CD8-positive, alpha-beta T cell (primary cell): ENCODE measurements at places on chromosomes 3 and 15.

DNA sequence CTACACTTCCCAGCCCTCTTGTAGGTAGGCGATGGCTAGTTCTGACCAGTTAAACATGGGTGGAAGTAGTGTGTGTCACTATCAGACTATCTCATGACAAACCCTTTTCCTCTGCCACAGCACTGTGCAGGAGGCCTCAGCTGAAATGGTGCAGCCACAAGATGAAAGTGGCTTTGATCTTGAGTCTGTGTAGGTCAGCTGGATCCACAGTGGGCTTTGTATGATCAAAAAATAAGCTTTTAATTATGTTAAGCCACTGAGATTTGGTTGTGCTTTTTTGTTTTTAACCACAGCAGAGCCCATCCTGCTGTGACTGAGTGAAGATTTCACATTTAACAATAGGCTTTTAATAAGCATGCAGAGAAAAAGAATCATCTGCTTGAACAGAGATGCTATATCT, 19.7 kb downstream of the RCN2 start:
- DNase-seq: no peak

DNA sequence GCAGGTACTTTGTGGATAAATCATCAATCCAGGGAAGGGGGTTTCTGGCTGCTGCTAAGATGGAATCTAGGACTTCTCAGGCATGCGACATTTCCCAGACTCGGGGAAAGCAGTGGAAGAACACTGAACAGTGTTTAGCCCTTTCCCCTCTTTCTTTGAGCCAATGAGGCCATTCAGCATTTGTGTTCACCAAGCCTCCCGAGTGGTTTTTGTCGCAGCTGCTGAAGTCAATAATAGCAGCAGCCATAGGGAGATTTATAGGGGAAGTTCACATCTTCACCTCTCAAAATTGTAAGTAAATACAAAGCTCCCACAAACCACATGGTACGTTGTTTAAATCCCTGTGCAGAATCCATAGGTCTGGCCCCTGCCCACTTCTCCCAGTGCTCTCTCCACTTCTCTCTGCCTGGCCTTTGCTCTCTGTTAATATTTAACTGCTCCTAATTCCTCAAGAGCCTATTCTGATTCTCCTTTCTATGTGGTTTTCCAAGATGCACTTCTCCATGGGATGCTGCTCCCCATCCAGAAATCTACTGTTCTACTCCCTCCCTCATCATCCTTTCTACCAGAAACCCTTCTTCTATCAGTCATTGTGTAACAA, 230.7 kb downstream of the SHQ1 start:
- no peak for DNase-seq

DNA sequence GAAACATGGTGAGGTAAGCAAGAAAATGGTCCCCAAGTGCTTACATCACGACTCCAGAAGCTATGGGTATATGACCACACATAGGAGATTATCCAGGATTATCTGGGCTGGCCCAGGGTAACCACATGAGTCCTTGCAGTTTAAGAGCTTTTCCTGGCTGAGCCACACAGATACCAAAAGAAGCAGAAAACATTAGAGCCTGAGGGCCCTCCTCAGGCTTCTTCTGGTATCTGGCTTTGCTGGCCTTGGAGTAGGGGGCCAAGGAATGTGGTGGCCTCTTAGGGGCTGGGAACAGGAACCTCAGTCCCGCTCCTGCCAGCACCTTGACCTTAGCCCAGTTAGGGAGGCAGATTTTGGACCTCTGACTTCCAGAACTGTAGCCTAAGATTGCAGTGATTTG, 259.1 kb downstream of the KCNMB2 start:
- DNase-seq: no peak

GRCh38 chr15:68313501-68314410, 36.2 kb downstream of the FEM1B start:
- peak; percentile 46 for DNase-seq

GRCh38 chr15:75065467-75065850, 42.1 kb downstream of the PPCDC start:
- DNase-seq: no peak

DNA sequence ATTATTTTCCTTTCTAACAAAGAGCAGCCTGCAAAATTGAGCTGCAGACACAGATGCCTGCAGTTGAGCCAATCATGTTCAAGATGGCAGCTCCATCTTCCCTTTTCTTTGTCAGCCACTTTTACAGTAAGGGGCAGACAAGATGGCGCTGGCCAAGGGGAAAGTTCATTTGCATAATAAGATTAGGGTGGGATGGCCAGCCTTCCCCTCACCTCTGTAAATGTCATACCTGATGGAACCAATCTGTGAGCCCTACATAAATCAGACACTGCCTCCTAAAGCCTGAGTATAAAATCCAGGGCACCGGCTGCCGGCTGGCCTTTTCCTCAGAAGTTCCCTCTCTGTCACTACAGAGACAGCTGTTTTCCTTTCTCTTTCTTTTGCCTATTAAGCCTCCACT, 15.8 kb downstream of the PATL2 start:
- DNase-seq: no peak

DNA sequence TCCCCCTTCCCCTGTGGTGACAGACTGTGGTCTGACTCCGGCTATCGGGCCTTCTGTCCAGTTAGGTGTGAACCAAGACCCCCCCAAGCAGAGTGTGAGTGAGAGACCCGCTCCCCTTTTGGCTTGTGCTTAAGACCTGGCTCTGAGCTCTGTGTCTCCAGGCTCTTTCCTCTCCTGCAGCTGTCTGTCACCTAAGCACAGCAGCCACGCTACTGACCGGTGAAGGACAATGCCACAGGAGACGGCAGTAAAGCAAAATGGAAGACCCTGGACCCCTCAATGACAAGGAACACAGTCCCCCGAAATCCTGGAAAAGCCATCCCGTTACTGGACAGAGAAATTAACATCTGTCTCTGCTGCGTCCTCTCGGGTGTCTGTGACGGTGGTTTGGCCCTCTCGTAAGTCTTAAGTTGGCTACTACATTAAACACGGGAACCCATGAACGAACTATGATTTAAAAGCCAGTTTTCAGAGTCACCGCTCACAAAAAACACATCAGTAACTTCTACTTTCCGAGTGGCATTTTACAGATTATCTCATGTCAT, 53.7 kb downstream of the CHSY1 start:
- DNase-seq: no peak

DNA sequence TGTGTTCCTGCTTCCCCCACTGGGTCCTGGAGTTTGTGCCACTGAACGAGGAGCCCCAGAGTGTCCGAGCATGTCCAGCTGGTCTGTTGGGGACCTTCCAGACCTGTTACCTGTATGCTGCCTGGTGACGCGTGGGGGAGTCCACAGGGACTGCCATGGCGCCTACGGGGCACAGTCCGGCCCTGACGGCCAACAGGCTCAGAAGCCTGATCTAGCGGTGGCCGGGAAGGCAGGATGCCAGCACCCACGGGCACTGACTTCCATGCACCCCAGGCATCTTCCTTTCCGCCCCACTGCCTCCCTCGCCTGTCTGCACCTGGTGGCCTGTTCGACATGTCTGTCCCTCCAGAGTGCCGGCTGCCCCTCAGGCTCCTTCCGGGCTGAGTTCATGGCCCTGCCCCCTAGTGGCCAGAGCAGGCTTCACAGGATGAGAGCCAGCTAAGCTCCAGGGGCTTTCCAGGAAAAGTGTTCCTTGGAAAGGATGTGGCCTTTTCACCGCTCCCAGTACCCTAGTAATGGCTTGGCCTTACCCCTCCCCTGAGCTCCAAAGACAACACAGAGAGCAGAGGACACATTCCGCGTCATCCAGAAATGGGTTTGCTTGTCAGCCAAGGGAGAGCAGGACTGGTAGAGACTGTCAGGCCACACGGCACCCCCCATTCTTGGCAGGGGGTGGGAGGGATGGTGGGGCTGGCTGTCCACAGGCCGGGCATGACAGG, 35.7 kb downstream of the NGRN start:
- peak; percentile 61 for DNase-seq

- DNase-seq: no peak
These were observed 15.5 kb downstream of the SPTBN5 start for GRCh38 chr15:41878355-41878699.

- DNase-seq: peak; percentile 34
These were observed 583 bp upstream of the RBSN start for GRCh38 chr3:15099364-15100098.

DNA sequence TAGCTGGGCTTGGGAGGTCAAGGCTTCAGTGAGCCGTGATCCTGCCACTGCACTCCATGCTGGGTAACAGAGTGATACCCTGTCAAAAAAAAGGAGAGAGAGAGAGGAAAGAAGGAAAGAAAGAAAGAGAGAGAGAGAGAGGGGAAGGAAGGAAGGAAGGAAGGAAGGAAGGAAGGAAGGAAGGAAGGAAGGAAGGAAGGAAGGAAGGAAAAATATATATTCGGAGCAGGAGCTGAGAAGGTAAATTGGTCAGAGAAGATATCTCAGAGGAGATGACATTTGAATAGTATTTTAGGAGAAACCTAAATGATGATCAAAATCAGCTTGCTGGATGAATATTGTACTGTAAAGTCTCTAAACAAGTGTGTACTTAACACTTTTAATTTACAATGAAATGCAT, 633.1 kb downstream of the ZPLD1 start:
- no peak for DNase-seq

GRCh38 chr15:70289191-70289955, 191.7 kb upstream of the TLE3 start:
- no peak for DNase-seq

DNA sequence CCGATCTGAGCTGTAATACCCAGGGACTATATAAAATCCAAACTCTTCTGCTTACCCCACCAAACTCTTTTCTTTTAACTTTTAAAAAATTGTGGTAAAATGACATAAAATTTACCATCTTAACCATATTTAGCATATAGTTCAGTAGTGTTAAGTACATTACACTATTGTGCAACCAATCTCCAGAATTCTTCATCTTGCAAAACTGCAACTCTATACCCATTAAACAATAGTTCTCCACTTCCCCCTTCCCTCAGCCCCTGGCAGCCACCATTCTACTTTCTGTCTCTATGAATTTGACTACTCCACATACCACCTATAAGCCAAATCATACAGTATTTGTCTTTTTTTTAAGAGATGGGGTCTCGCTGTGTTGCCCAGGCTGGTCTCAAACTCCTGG, 38.7 kb downstream of the SENP8 start:
- DNase-seq: no peak

DNA sequence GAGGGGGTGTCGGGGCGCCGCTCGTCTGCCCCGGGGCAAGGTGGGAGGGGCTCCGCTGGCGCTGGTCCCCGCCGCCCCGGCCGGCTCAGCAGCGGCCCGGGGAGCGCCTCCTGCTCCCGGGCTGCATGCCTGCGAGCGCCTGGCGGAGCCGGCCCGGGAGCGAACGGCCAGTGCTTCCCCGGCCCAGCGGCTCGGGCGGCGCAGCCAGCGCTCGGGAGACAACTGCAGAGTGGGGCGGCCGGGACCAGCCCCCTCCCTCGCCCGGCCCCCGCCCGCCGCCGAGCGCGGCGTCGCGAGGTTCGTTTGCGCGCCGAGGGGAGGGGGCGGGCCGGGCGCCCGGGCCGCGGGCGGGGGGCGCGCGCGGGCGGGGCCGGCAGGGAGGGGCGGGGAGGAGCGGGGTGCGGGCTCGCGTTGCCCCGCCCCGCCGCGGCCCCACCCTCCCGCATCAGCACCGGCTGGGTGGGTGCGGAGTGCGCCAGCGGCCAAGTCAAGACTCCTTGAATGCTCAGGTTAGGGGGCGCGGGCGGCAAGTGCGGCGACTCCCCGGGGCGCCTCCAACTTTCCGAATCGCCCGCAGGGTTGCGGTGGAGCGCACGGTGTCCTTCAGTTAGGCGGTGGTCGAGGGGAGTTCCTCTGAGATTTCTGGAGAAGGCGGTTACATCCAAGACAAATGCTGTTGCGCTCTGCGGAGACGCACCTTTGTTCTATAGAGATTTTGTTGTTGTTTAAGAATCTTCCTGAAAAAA, at the start of gene RGMA:
Gene RGMA (minus strand): TSS at position 231 of the 746 bp plus-strand sequence. CDS start 279 bp downstream, outside the sequence.
- DNase-seq: no peak

DNA sequence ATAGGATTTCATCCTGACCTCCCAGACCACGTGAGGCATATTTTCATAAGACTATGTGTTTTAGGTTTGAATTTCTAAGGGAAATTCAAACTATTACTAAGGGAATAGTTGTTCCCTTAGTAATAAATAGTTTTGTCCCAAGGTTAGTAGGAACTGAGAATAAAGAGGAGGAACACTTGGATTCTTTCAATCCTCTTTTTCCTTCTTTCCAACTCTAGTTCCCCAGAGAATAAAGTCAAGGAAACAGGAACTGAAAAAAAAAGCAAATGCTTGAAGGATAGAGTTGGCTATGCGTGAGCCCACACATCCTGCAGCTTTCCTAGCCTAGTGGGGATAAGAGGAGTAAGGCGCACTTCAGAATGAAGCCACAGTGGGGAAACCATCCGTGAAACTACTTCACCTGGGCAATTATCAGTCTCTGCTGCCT, 312.1 kb upstream of the TGFBR2 start:
- no peak for DNase-seq

GRCh38 chr15:27784107-27784506, 315.0 kb downstream of the OCA2 start:
- no peak for DNase-seq

- DNase-seq: no peak
These were observed 12.8 kb downstream of the CSNK1G1 start for GRCh38 chr15:64343222-64343621.

GRCh38 chr15:77606142-77607034, 26.3 kb downstream of the LINGO1 start:
- DNase-seq: no peak

GRCh38 chr15:94387849-94388441, 156.6 kb downstream of the MCTP2 start:
- DNase-seq: no peak

- DNase-seq: no peak
These were observed 32.4 kb downstream of the MYL3 start for GRCh38 chr3:46830801-46831200.

GRCh38 chr15:32119694-32120330, 89.5 kb downstream of the CHRNA7 start:
- no peak for DNase-seq

DNA sequence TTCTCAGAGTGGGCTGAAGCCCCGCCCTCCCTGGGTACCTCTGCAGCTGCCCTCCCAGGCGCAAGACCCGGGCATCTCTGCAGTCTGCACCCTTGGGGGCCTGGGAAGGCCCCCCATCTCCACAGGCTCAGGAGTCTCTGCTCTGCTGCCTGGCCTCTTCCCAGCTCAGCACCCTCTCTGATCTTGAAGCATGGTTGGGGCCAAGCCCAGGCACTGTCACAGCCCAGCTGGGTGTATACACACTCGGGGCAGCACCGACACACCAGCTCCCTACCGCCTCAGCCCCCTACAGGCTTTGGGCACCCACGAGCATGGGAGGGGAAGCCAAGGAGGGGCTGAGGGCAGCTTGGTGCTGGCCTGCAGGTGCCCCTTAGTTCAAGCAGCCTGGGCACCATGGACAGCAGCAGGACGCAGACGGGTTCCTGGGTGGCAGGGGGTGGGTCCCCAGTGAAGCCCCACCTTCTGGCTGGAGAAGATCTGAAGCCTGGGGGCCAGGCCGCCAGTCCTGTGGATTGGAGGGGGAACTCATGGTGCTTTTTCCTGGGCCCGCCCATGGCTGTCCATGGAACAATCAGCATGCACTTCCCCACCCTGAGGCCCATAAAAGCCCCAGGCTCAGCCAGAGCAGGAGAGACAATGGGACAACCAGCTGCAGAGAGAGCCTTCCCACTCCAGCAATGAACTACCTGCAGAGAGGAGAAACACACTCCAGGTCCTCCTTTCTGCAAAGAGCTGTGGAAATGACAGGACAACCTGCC, 170.6 kb downstream of the TJP1 start:
- no peak for DNase-seq

- no peak for DNase-seq
These were observed 14.5 kb upstream of the ANPEP start for GRCh38 chr15:89829161-89829560.
